ENCODE measurements at places on chromosomes 16 and 17.

GRCh38 chr17:60577147-60577915, 22.7 kb upstream of the PPM1D start:
- DNase-seq = peak; percentile 68

- no peak for DNase-seq
Observed at GRCh38 chr17:68565661-68566441, 35.3 kb downstream of the FAM20A start.

DNA sequence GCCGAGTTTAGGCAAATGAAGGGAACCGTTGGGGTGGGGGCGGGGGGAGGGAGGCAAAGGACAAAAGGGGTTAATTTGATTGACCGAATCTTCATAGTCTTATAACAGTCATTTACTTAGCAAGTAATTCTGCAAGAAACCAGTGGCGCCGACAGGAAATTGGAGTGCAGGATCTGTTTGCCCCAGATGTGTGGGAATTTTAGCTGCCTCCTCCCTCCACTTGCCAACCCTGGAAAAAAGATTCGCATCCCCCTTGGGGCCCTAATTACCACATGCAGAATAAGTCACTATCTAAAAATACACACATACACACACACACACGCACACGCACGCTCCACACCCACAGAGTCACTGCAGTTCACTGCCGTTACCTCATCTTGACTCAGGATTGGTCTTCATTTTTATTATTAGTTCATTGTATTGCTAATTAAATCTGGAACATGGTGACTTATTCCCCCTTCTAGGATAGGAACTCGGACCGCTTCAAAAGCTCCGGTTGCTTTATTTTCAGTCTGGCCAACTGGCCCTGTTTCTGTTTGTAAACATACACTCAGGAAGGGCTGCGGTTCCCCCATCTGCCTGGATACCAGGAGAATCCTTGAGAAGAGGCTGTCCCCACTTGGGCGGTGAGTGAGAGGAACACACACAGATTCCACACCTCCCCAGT, 241.6 kb upstream of the SALL1 start:
- no peak for DNase-seq

- DNase-seq = no peak
Observed at GRCh38 chr17:51419476-51419875, 159.1 kb downstream of the UTP18 start.

DNA sequence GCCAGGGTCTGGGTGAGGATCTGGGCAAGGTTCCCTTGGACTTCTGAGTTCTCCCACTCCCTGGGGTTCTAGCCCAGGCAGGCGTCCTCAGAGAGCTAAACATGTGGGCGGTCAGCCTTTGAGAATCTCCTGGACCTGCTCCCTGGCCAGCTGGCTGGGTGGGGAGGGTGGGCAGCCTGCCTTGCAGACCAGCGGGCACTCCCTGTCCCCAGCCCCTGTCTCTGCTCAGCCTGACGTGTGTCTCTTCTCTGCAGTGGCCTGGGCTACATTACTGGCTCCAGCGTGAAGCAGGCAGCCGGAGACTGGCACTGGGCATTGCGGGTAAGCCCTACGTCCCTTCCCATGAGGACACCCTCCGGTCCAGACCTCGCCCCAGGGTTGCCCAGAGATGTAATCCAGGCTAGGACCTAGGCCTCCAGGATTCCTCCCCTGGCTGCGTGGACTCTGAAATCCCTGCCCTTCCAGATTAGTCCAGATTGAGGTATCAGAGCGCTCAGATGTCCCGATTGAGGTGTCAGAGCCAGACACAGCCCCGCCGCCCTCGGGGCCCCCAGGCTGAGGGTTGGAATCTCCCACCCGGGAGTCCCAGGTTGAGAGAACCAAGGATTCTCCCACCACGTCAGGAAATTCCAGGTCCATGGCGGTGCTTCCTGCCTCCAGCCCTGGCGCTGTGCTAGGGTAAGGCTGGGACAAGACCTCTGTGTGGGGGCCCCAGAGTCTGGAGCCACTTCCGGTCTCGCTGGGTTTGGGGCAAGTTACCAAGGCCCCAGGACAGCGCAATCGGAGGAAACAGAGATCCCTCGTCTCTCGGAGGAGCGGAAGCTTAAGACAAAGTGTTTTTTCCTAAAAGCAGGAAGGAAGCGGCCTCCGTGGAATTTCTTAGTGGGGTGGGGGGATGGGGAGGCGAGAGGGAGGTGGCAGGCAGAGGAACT, 24.1 kb downstream of the MYBBP1A start:
- no peak for DNase-seq

DNA sequence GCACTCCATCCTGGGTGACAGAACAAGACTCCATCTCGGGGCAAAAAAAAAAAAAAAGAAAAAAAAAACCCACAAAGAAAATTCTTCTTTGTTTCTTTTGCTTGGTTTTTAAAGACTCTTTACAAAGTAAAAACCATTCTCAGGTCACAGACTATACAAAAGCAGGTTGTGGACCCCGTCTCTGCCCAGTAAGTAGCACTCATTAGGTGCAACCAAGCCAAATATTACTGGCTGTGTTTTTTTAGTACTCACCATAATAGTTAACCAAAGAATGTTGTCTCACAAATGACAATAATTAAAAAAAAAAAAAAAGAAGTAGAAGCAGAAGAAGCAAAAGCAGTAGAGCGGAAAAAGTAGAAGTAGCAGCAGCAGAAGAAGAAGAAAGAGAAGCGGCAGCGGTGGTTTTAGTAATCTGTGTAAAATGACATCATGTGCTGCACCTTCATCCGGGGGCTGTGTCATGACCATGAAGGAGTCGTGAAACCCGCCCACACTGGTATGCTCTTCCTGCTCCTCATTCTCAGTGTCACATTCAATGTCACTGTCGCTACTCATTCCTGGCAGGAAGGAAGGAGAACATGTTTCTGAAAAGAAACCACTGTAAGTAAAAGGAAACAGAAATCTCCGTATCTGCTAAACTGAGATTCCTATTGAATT, 105.4 kb downstream of the TRIM37 start:
- DNase-seq = peak; percentile 11

DNA sequence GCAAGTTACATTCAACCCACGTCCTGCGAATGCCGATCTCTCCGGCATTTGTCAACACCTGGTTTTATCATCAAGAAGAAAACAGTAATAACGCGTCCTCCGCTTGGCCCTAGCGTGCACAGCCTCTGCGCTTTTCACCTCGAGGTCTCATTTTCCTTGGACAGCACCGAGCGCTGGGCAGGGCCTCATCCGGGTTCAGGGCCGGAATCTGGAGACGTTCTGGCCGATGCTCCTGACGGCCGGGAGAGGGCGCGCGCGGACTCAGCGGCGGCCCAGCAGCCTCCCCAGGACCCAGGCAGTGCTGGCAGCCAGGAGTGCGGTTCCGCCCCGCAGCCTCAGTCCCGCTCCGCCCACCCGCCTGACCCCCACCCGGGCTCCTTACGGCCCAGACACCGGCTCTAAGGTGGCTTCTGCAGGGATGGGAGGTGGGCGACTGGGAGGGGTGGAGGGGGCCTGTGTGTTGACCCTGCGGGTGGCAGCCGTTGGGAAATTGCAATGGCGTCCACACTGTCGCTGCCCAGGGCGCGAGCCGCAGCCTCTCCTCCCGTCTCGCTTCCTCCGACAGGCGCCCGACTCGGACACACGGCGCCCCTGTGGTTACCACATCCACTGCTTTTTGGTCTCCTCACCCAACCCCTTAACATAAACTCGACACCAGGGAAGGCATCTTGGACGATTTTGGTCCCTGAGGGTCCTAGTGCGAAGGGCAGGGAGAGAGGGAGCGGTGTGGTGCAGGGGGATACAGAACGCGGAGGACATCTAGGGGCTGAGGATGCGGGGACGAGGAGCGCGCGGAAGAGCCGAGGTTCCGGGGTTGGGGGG, 7.4 kb upstream of the FLYWCH1 start:
- peak; percentile 88 for DNase-seq

GRCh38 chr17:6796887-6797490, 21.0 kb downstream of the FBXO39 start:
- DNase-seq = no peak

DNA sequence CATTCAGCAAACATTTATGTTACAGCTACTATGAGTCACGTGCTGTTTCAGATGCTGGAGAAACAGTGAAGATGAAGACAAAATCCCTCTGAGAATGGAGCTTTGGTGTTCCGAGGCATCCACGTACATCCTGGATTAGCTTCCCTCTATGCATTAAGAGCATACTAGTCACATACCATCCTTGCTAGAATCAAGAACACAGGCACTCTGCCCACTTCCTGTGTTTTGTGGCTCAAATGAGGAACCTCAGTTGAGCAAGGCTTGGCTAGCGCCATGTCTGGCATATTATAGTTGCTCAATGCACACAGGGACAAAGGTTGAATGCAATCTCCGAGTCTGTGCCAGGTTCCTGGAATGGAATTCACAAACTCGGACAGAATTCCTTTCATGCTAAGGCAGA, 297.5 kb downstream of the XYLT1 start:
- DNase-seq = no peak

GRCh38 chr16:69078073-69078472, 27.4 kb upstream of the HAS3 start:
- no peak for DNase-seq

GRCh38 chr16:66996324-66996982, 8.1 kb downstream of the CES4A start:
- peak; percentile 52 for DNase-seq

- DNase-seq = no peak
Observed at GRCh38 chr17:56973520-56973919, 4.4 kb upstream of the SCPEP1 start.

DNA sequence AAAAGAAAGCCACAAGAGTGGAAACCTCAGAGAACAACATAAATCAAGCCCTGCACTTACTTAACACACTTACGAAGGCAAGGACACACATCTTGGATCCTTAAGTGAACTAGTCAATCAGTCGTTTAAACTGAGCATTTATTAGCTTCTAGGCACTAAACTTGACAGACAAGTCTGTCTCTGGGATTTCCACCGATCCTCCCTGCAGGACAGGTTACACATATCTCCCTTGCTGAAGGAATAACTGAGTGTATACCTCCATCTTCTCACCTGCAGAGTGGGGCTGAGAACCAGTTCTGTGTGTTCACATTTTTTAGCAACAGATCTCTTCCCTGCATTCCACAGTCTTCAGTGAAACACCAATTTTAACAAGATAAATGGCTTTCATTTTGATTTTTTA, 8.9 kb downstream of the GP2 start:
- no peak for DNase-seq

GRCh38 chr17:80766290-80766855, 221.7 kb downstream of the RPTOR start:
- no peak for DNase-seq

- no peak for DNase-seq
Observed at GRCh38 chr16:72125635-72126428, 32.2 kb downstream of the DHX38 start.

DNA sequence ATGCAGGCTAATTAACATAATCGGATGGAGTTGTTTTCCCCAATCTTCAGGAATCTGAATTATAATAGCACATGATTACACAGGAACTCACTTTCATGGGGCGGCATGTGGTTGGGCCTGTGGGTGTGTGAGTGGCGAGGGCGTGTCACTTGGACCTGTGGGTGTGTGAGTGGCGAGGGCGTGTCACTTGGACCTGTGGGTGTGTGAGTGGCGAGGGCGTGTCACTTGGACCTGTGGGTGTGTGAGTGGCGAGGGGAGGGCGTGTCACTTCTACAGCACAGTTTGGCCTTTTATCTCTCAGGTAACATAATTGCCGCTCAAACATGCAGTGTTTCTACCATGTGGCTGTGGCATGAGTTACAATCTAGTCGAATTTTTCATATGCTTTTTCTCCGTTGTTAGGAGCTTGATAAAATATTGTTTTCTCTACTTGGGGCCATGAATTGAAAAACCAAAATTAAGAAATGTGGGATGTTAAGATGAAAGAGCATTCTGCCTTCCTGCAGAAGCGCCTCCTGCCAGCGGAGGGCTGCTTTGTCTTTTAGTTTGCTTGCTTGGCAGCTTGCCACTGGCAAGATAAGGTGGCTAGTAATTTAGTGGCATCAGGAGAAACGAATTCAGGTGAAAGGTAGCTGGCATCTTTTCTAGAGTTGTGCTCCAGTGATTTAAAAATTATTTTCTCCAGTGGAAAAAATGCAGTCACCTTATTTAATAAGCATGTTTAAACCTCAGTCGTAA, 36.2 kb downstream of the USP10 start:
- DNase-seq = no peak

GRCh38 chr16:85734311-85735017, 16.4 kb downstream of the C16orf74 start:
- no peak for DNase-seq

DNA sequence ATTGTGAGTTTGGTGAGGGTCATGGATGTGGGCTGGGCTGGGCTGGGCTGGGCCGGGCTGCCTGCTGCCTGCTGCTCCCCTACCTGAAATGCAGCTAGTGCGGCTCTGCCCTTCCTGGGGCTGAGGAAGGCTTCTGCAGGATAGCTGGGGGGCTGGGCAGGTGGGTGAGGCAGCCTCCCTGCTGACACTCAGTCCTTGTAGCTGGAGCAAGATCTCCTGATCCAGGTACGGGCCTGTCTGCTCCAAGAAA, 4.7 kb downstream of the RPL13 start:
- no peak for DNase-seq

GRCh38 chr17:10059684-10060211, 138.7 kb downstream of the GAS7 start:
- no peak for DNase-seq

- no peak for DNase-seq
Observed at GRCh38 chr16:14513389-14514107, 116.5 kb downstream of the PARN start.

DNA sequence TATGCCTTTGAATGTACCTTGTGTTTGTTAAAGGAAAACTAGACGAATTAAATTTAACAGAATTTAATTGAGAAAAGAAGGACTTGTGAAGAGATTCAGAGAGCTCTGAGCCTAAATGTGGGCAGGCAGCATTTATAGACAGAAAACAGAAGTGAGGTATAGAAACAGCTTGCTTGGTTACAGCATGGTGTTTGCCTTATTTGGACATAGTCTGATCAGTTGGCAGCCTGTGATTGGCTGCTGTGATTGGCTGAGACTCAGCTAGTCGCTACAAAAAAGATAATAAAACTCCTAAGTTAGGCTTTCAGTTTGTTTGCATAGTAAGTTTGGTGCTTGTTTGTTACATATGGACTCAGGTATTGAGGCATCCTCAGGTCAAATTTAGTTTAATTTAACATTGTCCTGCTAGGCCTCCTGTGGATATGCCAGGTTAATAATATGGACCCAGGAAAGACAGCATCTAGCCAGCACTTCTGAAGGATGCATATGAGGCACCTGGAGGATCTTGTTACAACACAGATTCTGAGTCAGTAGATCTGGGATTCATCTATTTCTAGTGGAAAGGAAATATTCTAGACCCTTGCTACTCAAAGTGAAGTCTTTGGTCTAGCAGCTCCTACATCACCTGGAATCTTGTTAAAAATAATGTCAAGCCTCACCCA, 43.4 kb downstream of the SLFN5 start:
- DNase-seq = no peak

DNA sequence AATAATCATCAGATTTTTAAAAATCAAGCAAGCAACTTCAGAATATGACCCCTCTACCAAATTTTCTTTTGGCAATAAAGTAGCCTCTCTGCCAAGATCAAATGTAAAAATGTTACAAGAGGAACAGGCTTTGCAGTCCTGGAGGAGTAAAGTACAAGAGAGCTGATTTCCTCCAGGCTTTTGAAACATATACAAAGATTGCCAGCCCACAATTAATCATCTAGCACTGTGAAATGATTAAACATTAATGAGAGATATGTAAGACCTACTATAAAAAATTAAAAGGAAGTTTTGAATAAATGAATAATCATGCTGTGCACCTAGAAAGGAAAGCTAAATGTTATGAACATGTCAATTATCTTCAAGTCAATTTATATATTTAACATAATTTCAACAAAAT, 26.3 kb downstream of the TXNDC11 start:
- DNase-seq = no peak

- no peak for DNase-seq
Observed at GRCh38 chr16:22763437-22764080, 50.4 kb upstream of the HS3ST2 start.

Data from left lung (tissue), 14 donors.